ENCODE measurements at places on chromosomes 11 and 22.

GRCh38 chr22:47029244-47030074, 267.0 kb downstream of the TBC1D22A start:
- DNase-seq = no peak

- DNase-seq = no peak
Observed at GRCh38 chr22:21866833-21867527, 465 bp downstream of the MAPK1 start.

GRCh38 chr11:12461516-12461915, 84.1 kb downstream of the PARVA start:
- DNase-seq = no peak

DNA sequence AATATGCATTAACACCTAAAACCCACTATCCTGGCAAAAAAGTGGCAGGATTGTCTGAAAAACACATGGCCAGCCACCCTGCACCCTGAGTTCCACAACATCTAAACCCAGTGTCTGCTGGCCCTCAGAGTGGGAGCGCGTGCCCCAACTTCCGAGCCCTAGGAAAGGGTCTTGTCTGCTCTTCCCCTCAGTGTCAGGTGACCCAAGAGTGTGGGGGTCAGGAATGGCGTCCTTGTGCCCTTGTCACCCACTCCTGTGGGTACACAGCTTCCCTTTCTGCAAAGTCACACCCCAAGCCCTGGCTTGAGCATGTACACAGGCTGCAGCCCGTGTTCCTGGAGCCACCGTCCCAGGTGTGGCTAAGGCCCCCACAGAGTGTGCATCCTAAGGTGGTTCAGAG, 67.6 kb downstream of the CDKN1C start:
- DNase-seq = no peak

DNA sequence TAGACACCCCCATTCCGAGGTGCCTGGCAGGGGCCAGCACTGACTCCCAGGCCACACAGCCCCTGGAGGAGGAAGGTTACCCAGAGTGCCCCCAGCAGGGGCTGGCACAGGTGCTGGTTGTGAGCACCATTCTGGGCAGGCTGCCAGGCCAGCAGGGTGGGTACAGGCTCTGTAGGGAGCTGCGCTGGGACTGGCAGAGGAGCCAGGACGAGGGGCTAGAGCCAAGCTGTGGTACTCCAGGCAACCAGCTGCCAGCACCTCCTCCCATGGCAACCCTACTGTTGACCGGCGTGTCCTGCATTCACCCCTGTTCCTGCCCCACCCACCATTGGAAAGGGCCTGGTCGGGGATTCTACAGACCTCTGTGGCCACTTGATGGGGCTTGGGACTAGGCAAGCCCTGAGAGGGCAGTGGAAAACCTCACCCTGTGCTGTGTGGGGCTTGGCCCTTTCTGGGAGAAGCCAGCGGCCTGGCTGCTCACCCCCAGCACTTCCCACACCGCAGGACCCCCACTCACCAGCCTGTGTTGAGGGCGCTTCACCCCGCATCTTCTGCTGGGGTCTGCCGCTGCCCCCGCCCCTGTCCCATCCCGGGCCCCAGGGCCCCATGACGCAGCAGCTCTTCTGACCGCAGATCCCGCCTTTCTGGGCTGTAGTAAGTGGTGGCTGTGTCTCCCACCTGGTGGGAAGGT, 1.9 kb downstream of the CLDN5 start:
- peak; percentile 46 for DNase-seq

GRCh38 chr11:63553759-63554158, 9.4 kb downstream of the PLAAT2 start:
- DNase-seq = no peak

Measured in ecto neural progenitor cell (in vitro differentiated cells).